Spinal cord (tissue), 10 donors: ENCODE measurements at places on chromosomes 1 and 21. TPM values are rescaled to one million over a fixed set of nuclear protein-coding genes. Genes with fewer than 3 reads are reported as not detected.

Gene C1orf50
- polyA plus RNA-seq: 10.9 TPM

DNA sequence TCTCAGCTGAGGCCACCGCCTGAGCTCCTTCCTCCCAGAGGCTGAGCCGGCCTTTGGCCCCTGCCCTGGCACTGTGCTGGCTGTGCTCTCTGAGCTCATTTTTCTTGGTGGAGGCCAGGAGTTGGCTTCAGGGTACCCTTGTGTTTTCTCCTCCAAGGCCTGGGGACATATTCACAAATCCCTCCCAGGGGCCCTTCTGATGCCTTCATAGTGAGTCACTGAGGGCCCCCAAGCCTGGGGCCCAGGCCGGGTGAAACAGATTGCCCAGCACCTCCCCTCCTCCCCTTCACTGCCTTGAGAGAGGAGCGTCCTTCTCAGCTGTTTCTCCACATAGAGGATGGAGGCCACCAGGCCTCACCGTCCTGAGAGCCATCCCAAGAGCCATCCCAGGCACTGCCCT lies 105.8 kb downstream of the SIK1 start:
- DNase-seq: no peak

DNA sequence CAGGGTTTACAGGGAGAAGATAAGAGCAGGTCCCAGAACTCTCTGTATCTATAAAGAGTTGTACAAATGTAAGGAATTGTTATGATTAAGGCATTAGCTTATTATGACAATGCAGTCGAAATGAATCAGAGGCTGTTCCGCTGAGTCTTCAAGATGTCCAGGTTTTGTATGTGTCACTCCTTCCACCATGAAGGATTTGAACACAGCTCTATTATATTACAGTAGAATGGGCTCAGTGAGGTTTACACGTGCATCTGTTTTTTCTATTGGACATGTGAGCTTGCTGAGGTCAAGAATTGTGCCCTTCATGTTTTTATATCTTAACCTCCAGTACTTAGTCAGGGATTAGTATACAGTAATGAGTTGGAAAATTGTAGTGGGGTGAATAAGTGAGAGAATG lies 86.3 kb downstream of the MPZL1 start:
- no peak for DNase-seq

Gene PTPN22
- 0.22 TPM for polyA plus RNA-seq
